ENCODE measurements at places on chromosomes 16 and 17.
A peak's percentile ranks its signal among the peaks of the same experiment; 100 is the strongest.

DNA sequence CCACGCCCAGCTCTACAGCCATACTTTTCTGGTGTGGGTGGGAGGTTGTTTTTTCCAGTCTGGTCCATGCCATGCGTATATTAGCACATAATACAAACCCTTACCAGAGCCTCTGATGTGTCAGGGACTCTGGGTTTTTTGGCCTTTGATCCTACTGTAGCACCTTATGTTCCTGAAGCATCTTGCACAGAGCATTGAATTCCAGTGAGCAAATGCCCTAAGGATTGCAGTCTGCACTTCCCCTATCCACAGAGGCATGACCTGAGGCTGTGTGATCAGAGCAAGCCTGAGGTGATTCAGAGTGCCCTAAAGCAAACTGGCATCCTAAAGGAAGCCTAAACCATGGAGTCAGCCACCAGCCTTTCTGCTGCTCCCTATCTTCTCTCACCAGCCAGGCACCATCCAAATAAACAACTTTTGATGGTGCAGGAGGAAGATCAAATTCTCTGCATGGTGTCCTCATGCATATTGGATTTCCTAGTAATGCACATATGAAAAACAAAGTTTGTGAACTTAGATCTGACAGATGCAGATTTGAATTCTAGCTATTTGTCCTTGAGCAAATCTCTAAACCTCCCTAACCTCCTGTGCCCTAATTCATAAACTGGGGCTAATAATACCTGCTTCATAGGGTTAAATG is 41.2 kb upstream of the HAS3 start:
- no peak for DNase-seq

- no peak for DNase-seq
Measured at GRCh38 chr16:71767060-71767900, 41.4 kb downstream of the AP1G1 start.

DNA sequence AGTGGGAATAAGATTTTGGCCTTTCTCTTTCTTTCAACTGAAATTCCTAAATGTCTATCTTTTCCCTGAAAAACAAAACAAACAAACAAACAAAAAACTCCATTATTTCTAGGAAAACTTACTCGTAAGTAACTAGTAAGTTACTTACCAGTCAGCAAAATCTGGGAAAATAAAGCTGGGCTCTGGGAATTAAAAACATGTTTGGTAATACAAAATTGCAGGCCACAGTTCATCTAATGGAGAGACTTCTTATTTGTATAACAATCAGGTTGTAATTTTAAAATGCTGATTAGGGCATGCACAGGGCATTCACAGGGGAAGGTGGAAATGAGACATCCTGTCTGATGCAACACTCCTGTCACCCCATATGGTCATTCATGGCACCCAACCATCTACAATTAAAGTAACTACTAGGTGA is 3.8 kb upstream of the WIPI1 start:
- no peak for DNase-seq

- peak; percentile 67 for DNase-seq
Measured at GRCh38 chr17:43356999-43357398, 41.8 kb upstream of the ARL4D start.

DNA sequence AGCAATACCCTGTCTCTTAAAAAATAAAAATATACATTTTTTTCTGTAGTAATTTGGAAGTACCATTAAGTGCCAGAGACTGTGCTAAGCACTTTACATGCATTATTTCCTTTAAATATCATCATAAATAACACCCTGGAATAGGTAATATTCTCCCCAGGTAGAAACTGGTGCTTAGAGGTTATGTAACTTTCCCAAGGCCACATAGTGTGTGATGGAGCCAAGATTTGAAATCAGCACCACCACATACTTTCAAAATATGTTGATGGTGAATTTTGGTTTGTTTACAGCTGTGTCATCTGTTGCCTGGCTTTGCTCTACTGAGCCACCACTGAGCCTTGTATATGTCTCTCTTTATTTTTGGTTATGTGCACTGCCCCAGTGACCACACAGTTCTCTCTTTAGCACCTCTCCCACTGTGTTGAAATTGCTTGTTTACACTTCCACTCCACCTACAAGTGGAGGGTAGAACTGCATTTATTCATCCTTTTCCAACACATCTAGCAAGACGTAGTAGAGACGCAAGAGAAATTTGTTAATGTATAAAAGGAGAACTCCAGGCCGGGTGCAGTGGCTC is 19.0 kb upstream of the NBR1 start:
- DNase-seq, result no peak

DNA sequence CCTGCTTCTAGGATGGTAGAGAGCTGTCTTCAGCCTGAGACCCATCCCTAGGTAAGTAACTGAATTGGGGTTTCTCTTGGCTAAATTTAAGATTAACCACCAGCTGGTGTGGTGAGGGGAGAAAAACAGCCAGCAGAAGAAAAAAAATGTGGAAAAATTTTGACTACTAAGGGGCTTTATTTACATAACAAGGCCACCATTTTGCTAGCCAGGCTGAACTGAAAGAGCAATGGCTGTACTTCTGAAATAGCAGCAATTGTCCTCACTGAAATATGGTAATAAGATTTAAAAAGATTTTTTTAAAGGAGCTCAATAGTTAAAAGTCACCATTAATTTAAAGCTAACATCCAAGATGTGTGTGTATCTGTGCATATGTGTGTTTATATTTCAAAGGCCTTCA is 12.4 kb upstream of the TRIM25 start:
- DNase-seq, result no peak

DNA sequence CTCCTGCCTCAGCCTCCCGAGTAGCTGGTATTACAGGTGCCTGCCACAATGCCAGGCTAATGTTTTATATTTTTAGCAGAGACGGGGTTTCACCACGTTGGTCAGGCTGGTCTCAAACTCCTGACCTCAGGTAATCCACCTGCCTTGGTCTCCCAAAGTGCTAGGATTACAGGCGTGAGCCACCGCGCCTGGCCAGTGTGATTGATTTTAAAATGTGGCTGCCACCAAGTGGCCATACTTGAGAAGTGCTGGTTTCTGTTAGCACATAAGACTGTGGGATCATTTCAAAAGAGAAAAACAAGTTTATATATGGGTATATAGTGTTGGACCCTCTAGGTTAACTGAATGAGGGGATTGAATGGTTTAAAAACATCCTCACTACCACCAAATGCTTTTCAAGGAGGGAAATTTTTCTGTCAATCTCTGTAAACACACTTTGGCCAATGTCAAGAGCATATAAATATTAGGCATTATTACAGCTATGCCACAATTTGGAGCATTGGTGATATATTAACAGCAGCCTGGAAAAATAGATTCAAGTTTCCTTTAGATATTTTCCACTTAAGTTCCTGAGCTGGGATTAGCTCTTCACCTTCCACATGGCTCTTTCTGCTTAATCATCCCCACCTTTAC is 13.5 kb upstream of the DHRS13 start:
- DNase-seq, result no peak

DNA sequence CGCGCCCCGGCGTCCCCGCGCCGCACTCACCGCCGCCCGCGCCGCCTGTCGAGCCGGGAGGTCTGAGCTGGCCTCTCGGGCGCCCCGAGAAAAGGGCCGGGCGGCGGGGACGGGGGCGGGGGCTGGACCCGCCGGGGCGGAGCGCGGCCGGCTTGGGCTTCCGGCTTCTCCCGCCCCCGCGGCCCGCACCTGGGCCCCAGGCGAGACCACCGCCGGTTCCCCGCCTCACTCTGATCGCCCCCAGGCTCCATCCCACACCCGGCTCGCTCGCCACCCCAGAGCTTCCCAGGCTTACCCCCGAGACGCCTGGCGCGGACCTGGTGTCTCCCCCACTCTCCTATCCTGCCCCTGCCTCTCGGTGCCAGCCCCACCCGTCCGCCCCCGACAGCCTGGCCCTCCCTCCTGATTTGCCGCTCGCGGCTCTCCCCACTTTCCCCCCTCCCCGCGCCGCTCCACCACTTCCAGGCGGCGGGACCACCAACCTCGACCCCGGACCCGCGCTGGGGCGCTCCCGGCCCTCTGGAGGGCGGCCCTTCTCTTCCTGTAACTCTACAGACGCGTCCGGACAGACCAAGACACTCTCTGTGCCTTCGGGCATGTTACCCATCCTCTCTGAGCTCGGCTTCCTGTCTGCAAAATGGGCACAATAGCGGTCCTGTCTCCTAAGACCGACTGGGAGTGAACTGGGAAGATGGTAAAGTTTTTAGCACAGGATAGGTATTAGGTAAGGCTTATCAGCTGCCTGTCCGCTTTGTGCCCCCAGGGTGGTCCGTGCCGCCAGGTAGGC is at the start of gene LITAF:
LITAF (minus strand) TSS at position 64 of the 787 bp plus-strand sequence. CDS start 30,189 bp downstream, outside the sequence.
- peak; percentile 32 for DNase-seq

DNA sequence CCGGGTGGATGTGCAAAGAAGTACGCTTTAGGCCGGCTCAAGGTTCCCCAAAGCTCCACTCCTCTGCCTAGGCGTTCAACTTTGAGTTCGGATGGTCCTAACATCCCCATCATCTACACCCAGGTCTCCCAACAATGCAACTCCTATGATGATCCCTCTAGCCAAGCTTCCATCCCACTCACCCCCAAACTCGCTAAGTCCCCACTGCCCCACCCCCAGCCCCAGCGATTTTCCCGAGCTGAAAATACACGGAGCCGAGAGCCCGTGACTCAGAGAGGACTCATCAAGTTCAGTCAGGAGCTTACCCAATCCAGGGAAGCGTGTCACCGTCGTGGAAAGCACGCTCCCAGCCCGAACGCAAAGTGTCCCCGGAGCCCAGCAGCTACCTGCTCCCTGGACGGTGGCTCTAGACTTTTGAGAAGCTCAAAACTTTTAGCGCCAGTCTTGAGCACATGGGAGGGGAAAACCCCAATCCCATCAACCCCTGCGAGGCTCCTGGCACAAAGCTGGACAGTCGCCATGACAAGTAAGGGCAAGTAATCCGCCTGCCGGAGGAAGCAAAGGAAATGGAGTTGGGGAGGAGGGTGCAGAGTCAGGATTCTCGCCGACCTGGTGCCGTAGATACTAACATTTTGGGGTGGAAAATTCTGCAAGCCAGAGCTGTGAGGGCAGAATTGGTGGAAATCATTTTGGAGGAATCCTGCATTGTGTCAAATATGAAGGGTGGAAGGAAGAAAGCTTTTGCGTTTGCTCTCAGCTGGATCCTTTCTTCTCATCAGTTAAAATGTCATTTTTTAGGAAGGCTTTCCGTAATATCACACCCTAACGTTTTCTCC is at the start of gene TP53:
TP53 (minus strand) TSS at position 419 of the 836 bp plus-strand sequence. CDS start 10,896 bp downstream, outside the sequence.
- DNase-seq, result peak; percentile 84

GRCh38 chr16:84175350-84176081 is 11.3 kb downstream of the TAF1C start:
- no peak for DNase-seq

DNA sequence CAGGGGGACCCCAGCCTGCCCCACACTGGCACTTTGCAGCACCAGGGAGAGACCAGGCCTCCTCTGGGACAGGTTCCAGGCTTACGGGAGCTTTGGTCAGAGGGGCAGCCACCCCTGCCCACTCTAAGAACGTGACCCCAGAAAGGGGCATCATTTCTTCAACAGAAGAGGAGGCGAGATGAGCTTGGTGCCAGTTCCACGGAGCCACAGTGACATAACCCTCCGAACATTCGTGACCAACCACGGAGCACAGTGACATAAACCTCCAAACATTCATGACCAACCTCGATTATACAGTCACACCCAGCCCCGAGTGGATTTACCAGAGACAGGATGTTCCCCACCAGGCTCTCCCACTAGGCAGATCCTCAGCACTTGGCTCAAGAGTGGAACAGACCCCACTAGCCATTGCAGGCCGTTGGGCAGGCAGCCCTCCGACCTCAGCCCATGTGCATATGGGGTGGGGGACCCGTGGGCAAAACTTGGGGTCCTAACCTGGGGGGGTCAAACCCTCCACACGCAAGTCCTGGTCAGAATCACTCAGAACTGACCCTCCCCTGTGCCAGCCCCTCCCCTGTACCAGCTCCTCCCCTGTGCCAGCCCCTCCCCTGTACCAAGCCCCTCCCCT is 112.9 kb downstream of the METRNL start:
- no peak for DNase-seq

DNA sequence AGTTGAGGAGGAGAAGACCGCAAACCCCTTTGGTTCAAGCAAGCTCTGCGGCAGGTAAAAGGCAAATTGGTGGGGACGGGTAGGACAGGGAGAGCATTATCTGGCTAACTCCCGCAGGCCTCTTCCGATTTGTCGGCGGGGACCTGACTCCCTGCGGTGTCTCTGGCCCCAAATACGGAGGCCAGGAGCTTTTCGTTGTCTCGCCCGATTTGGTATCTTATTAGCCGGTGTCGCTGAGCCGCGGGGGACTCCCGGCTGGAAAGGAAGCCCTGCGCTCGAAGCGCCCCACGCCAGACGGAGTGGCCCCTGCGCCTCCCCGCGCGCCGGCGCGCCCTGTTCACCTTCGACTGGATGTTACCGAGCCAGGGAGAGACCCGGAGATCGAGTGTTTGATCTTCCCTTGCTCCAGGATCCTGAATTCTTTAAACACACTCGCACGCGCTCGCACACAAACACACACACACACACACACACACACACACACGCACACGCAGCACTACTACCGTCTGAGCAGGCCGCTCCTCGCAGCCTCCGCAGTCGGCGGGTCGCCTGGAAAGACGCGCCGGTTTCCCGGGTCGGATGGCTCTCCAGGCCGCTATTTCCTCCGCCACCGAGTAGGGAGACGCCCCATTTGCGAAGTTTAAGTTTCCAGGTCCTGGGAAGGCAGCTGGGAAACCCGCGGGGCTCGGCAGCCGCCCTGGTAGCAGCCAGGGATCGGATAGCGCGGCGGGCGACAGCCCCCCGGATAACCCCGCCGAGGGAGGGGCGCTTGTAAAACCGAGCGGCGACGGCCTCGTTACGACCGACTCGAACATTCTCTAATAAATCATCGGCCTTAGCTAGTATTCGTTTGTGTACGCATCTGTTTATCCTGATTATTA is 3.3 kb downstream of the PRAC1 start:
- DNase-seq, result no peak

- no peak for DNase-seq
Measured at GRCh38 chr17:4152471-4152870, 9.5 kb downstream of the CYB5D2 start.

DNA sequence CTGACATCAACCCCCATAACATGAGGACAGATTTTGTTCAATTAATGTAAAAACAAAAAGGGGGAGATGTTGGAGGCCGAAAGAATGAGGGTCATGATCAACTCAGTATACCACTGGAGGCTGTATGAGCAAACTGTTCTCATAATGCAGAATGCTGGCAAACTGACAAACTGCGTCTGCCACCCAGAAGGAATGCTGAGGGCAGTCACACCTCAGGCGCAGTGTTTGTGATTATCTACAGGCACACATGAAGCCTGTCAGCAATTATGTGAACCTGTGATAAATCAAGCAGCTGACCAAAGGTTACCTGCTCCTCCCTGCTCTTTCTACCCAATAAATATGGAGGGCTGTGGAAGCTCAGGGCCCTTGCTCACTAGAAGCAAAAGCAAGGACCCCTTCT is 27.3 kb downstream of the CD300LG start:
- no peak for DNase-seq

GRCh38 chr16:53680756-53681155 is 22.9 kb downstream of the RPGRIP1L start:
- no peak for DNase-seq

GRCh38 chr16:65126845-65127624 is 5.2 kb upstream of the CDH11 start:
- no peak for DNase-seq

- no peak for DNase-seq
Measured at GRCh38 chr17:12549499-12550041, 116.1 kb upstream of the MYOCD start.

GRCh38 chr16:84741340-84741830 is 41.6 kb downstream of the USP10 start:
- DNase-seq, result no peak

Data from GM04504 (cell line).